Large intestine (tissue), 12 donors: ENCODE measurements at places on chromosomes 12 and 14. TPM values are rescaled to one million over a fixed set of nuclear protein-coding genes. Genes with fewer than 3 reads are reported as not detected.

FAM181A gene
- polyA plus RNA-seq: not detected

RD3L gene
- polyA plus RNA-seq: not detected

ACOT4 gene
- polyA plus RNA-seq: 2.4 TPM

A2M gene
- polyA plus RNA-seq: 74.4 TPM

ST8SIA1 gene
- 4.4 TPM for polyA plus RNA-seq

SLC35F4 gene
- polyA plus RNA-seq: 0.09 TPM

SLC15A4 gene
- polyA plus RNA-seq: 21.5 TPM

HNF1A gene
- 55.5 TPM for polyA plus RNA-seq

CIROP gene
- polyA plus RNA-seq: 0.01 TPM

HOXC11 gene
- polyA plus RNA-seq: 0.18 TPM

MSI1 gene
- 8.2 TPM for polyA plus RNA-seq
